ENCODE measurements at places on chromosomes 3 and 15.

DNA sequence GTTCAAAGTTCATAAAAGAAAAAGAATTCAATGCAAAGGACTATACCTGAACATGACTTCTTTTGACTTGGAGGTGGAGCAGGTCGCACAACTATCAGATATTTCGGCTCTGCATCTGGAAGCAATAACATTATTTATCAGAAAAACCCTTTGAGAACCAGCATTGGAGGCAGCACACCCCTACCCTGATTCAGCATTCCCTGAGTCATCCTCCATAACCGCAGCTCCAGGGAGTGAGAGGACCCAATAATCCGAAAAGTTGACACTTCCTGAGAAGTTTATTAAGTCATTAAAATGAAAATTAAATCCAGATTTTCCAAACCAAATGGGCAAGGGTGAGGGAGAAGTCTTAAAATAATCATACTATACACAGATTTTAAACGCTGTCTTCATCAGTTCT lies 90.6 kb downstream of the ABI3BP start:
- DNase-seq = no peak

GRCh38 chr3:32220006-32220405 lies 18.5 kb upstream of the CMTM8 start:
- DNase-seq = no peak

DNA sequence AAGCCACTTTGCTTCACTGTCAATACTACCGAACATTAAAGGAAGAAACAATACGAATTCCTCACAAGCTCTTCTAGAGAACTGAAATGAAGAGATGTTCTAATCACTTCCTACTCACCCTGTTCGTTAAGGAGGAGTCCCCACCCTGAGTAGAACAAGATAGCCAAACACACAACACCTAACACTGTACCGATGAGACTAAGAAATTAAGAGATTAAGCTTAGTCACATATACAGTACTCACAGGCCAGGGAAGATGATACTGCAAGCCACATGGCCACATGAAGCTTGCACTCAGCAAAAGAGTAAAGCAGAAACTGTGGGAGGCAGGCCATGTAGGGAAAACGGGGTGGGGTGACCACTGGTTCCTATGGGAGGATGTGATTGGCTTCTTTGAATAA lies 48.0 kb downstream of the CGGBP1 start:
- no peak for DNase-seq

- DNase-seq = no peak
These were observed 294.0 kb upstream of the SOX2 start for GRCh38 chr3:181417748-181418147.

- DNase-seq = no peak
These were observed 116.0 kb downstream of the UACA start for GRCh38 chr15:70647396-70647795.

DNA sequence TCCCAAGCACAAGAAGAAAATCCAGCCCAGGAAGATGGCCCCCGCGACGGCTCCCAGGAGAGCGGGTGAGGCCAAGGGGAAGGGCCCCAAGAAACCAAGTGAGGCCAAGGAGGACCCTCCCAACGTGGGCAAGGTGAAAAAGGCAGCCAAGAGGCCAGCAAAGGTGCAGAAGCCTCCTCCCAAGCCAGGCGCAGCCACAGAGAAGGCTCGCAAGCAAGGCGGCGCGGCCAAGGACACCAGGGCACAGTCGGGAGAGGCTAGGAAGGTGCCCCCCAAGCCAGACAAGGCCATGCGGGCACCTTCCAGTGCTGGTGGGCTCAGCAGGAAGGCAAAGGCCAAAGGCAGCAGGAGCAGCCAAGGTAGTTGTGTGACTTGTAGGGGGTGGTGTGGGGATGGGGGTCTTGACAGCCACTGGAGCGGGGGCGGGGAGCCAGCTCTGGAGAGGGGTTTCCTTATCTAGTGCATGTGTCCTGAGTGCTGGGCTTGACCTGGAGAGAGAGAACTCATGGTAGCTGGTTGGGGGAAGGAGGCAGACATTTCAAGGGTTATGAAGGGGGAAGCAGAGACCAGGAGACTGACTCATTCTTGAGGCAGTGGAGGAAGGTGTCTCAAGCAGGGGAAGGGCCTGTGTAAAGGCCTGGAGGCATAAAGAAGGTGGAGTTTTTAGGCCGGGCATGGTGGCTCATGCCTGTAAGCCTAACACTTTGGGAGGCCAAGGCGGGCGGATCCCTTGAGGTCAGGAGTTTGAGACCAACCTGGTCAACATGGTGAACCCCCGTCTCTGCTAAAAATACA lies 6.2 kb downstream of the H1-8 start:
- no peak for DNase-seq

GRCh38 chr15:29021857-29022256 lies 136.1 kb downstream of the APBA2 start:
- DNase-seq = no peak

GRCh38 chr3:140822401-140823047 lies 119.1 kb upstream of the SLC25A36 start:
- no peak for DNase-seq

- peak; percentile 98 for DNase-seq
These were observed 312.9 kb downstream of the ZBBX start for GRCh38 chr3:167066977-167067786.

Data from NCI-H1417 (cell line).